Gastrocnemius medialis (tissue), 4 donors: ENCODE measurements at places on chromosomes 7 and 10.

GRCh38 chr10:77513781-77514331 is 123.8 kb downstream of the KCNMA1 start:
- DNase-seq = peak; percentile 95

DNA sequence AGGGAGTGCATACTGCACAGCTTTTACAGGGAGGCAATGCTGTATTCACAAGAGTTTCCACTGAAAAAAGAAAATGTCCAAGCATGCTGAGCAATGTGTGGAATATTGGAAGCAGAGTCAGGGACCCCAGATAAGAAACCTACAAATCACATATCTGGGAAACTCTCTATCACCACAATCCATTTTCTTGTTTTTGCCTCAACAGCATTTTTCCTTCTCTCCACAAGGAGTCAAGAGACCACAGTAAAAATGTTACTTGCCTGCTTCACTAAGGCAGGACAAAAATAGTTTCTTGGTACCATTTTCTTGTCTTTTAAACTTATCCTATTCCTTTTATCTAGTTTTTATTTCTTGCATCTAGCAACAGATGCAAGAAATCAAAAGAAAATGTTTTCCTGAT is 19.5 kb upstream of the PDE1C start:
- DNase-seq = no peak

- no peak for DNase-seq
Observed at GRCh38 chr7:50988988-50989387, 206.3 kb upstream of the GRB10 start.

- no peak for DNase-seq
Observed at GRCh38 chr7:1550005-1550845, 5.8 kb downstream of the TMEM184A start.

DNA sequence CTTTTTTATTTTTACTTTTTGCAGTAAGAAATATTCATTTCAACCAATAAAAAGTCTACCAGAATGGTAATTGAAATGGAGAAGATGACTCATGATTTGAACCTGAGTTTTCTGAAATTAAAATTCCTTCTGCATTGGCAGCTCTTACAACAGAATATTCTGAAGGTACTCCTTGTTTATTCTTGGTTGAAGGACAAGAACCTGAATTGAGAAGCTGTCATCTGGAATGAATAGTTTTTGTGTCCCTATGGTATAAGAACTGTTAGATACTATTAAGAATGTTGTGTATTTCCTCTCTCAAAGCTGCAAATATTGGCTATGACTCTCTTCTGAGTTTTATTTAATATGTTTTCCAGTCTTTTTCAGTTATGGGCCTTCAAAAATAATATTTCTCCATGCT is 56.1 kb downstream of the CDK1 start:
- no peak for DNase-seq

- peak; percentile 22 for DNase-seq
Observed at GRCh38 chr7:7176406-7177043, 5.8 kb upstream of the C1GALT1 start.

- DNase-seq = peak; percentile 22
Observed at GRCh38 chr10:47364366-47364765, 16.2 kb downstream of the RBP3 start.

DNA sequence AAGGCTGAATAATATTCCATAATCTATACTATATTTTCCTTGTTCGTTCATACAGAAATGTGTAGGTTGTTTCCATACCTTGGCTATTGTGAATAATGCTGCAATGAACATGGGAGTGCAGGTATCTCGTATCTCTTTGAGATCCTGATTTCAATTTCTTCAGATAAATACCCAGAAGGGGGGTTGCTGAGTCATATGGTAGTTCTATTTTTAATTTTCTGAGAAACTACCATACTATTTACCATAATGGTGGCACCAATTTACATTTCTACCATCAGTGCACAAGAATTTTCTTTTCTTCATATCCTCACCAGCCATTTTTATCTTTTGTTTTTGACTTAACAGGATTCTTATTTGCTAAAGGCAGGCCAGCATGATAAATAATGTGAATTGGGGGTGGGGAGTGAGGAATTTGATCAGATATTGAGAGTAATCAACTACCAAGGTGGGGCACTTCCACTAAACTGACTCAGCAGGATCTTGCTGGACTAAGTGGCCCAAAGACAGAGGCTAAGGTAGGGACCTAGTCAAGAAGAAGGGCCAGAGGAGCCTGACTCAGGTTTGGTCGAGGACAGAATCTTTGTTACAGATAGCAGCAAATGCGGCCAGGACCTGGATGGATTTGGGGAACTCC is 21.5 kb upstream of the CCSER2 start:
- no peak for DNase-seq
